Left ventricle myocardium superior (tissue), 1 donor: ENCODE measurements at places on chromosomes 2 and 18. TPM values are rescaled to one million over a fixed set of nuclear protein-coding genes. Genes with fewer than 3 reads are reported as not detected.
A peak's percentile ranks its signal among the peaks of the same experiment; 100 is the strongest.

GRCh38 chr2:134410831-134411231, 157.0 kb downstream of the MGAT5 start:
- DNase-seq: no peak

- DNase-seq: no peak
These were observed 144.7 kb upstream of the CTNNA2 start for GRCh38 chr2:79368116-79368630.

- DNase-seq: no peak
These were observed 201.3 kb upstream of the APCDD1 start for GRCh38 chr18:10252952-10253705.

Gene HOXD9
- total RNA-seq: not detected

Gene ABCB11
- 0.25 TPM for total RNA-seq

- no peak for DNase-seq
These were observed 5.4 kb upstream of the HK2 start for GRCh38 chr2:74828543-74828942.

Gene DNER
- 1.6 TPM for total RNA-seq

Gene RAB27B
- total RNA-seq: 0.10 TPM

DNA sequence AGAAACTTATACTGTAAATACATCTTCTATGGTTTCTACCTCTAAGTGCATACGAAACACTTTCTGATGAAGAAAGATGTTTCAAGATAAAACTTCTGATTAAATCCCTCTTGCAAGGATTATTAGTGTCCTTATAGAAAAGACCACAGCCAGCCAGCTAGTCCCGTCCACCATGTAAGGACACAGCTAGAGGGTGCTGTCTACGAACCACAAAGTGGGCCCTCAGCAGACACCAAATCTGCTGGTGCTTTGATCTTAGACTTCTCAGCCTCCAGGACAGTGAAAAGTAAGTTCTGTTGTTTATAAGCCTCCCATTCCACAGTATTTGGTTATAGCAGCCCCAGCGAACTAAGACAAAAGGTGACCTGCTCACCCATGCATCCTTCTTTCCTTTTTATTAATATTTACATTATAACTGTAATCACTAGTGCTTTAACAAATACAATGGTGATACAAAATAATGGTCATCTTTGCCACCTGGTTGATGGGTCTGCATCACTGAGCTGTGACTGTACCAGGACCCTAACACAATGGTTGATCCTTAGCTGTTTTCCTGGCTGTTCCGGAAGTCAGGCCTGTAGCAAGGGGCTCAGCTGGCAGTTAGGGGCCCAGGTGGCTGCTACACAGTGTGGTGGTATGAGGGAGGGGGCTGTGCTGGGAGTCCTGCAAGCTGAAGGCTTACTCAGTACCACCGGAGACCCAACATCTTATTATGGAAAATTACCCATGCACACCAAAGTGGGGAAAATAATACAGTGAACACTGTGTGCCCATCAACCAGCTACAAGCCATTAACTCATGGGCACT, 108.5 kb upstream of the SMAD7 start:
- DNase-seq: no peak

GRCh38 chr2:58834404-58834803, 593.3 kb upstream of the FANCL start:
- DNase-seq: peak; percentile 28

GRCh38 chr2:165033402-165033801, 78.1 kb upstream of the SLC38A11 start:
- no peak for DNase-seq

Gene SLC9A4
- total RNA-seq: not detected

DNA sequence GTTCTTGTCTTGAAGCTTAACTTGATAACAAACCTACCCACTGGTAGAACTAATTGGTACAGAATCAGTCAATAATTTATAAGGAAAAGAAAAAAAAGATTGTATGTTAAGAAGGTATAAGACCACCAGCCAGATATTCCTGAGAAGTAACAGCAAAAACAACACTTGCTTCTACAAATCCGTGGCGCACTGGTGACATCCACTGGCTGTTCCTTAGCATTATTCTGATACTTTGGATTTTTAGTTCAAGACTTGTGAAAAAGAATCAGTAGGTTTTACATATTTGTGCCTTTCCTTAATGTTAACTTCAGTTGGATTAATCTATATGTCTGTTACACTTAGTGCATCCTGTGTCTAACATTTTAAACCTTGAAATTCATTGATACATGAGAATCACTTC, 141.8 kb downstream of the GRB14 start:
- DNase-seq: no peak
